MG63 (cell line): ENCODE measurements at places on chromosomes 7 and 10.

DNA sequence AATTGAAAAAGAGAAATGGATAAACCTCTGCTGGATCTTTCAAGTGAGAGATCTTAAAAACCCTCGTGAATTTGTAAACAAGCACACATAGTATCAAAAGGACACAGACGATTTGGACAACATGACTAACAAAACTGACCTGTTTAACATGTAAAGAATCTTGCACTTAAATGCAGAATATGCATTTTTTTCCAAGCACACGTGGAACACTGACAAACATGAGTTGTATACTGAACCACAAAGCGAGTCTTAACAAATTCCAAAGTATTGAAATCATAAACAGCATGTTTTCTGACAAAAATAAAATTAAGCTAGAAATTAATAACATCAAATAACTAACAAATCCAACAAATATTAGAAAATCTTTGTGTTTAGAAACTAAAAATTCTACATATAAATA is 65.0 kb upstream of the ZNF746 start:
- no peak for DNase-seq

DNA sequence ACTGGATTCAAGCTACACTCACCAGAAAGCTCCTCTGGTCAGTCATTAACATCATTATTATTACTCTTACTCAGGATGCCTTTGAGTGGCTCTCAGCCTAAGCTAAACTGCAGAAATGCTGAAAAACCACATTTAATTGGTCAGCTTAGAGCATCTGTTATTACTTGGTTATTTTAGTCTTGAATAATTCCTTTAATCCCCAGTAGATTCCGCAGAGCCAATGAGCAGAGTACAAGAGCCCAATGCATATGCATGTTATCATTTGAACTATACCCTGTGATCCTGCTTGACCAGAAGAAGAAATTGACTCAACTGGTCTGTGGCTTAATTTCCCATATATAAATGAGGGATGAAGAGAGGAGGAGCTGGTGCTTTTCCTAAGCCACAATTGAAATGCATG is 417.6 kb upstream of the C7orf33 start:
- DNase-seq, result no peak

DNA sequence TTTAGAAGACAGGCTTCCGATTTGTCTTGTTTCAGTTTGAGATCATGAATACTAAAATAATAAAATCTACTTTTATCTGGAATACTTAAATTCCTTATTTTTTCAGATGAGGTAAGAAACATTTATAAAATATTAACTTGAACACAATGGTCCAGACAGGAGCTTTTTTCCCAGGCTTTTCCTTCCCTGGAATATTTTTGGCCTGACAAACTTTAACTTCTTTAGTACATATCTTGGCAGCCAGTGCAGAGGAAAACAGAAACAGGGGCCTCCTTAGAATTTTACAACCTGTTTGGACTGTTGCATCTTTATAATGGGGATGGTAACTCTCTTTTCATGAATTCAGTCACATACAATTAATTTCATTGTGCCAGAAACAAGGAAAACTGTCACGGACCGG is 41.4 kb downstream of the NRP1 start:
- DNase-seq, result no peak

DNA sequence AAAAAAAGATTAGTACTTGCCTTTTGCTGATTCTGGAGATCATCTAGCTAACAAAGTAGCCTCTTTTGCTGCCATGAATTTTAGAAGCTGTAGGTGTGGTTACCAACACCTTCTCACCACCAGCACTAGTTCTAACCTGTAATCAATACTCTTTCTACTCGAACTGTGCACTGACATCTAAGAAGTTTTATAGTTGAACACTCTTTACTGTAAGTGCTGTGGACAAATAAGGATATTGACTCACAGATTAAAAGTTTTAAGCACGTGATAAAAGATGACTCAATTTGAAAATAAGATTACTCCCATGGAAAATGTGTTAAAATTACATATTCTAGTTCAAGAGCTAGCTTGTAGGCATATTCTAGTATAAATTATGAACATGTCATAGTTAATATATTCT is 89.9 kb downstream of the REEP3 start:
- DNase-seq, result no peak

DNA sequence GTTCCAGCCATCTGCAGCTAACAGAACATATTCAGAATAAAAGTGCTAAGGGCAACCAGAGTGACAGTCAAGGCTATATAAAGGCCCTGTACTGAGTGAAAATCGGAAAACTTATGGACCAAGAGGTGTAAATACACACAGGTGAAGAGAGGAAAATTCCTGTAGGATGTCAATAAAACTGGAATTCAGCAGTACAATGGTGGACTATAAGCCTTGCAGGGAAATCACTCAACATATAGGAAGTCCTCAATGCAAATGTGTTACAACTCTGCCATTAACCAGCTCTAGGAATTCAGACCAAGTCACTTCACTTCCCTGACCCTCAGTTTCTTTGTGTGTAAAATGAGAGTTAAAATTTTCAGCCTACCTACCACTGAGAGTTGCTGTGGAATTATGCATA is 7.7 kb downstream of the USP6NL start:
- DNase-seq, result no peak

- no peak for DNase-seq
These were observed 12.1 kb downstream of the OR9A4 start for GRCh38 chr7:141928146-141928844.

DNA sequence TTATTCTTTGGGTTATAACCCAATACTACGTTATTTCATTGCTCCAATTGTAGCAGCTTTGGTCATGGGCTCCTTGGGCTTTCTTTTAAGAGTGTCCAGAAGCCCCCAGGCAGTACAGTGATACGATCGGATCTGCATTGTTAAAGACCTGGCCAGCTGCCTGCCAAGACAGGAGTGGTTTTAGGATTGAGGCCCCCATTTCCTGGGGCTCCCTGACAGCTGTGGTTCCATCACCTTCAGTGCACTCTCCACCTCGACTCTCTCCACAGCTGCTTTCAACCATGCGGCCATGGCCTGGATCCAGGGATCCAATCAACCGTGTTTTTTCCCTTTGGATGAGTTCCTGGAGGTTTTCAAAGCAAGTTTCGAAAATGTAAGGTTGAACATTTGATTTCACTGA is 123.4 kb upstream of the BTBD16 start:
- DNase-seq, result peak; percentile 35

DNA sequence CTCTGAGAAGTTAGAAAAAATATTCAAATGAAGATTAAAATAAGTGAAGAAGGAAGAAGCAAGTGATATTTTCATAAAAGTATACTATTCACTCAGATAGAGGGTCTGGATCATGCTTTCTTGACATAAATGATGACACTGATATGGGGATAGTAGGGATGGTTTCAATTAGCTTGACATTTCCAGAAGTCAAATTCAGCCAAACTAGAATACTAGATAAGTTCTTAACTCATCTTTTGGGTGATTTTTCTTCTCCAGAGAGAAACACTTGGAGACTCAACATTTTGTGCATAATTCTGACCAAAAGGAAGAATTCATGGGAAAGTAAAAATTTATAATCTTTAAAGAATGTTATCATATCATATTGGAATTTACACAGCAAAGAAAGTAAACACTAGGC is 152.0 kb upstream of the LRGUK start:
- DNase-seq, result no peak

DNA sequence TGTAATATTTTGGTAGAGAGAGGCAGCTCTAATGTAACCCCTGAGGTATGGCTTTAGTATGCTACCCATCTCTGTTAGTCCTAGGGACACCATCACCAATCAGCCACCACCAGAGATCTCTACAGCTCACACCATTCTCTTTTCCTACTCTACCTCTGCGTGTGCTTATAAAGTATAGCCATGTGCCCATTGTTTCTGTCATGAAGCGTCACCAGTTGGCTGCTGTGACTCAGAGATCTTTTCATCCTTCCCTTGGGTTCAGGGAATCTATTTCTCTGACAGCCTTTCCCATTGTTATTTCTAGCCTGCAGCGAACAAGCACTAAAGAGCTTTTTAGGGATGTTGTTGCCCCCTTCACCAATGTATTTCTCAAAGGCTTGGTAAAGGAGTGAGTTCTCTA is 103.3 kb downstream of the TPST1 start:
- DNase-seq, result no peak

- no peak for DNase-seq
These were observed 203.5 kb upstream of the ZNF32 start for GRCh38 chr10:43852149-43852548.

GRCh38 chr10:101270763-101271162 is 41.5 kb upstream of the LBX1 start:
- DNase-seq, result no peak

DNA sequence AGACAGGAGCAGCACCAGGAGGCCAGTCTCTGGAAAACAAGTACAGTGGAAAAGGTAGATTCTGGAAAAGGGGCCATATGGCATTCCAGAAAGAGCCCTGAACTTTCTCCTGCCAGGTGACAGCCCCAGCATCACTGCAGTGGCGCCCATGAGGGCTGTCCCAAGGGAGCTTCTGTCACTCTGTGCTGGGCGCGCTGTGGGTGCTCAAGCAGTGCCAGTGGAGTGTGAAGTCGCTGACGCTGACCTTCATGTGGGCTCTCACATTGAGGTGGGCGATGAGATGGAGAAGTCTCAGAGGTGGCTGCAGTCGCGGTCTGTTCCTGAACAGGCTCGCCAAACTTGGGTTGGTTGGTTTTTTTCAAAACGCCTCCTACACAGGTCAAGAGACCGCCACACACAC is 38.2 kb downstream of the FKBP6 start:
- no peak for DNase-seq

DNA sequence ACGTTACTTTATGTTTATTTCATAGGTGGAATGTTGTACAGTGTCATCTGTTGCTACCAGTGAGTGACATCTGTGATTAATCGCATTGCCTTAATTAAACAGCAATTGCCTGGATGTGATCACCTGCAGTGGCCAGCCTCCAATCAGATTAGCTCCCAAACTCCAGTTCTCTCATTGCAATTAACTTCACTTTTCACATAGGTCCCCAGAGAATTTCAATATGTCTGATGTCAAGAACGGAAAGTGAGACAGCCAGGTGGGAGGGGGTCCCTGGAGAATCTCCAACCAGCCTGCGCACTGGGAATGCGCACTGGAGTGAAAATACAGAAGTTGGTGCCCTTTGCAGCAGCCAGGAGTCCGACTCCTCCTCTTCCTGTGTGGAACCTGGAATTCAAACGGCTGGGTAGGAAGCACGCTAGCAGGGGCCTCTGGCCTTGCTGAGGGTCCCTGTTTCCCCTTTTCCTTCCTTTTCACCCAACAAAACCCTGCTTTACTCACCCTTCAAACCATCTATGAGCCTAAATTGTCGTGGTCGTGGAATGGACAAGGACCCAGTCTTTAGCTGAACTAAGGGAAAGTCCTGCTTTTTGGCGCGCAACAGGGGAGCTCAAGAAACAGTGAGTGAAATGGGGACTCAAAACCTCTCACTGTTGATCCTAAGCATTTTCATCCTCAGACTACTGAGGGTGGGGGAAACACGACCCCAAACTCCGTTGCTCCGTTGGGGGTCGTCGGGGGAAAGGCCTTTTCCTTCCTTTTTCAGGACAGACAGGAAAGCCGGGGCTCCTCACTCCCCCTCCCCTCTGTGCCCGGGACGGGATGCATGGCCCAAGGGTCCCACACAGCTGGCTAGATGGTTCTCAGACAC is 1355.5 kb upstream of the LRRTM3 start:
- DNase-seq, result peak; percentile 31
